ENCODE measurements at places on chromosomes 13 and 19.
A peak's percentile ranks its signal among the peaks of the same experiment; 100 is the strongest.

- DNase-seq = no peak
Observed at GRCh38 chr13:30052120-30052519, 201.7 kb upstream of the UBL3 start.

DNA sequence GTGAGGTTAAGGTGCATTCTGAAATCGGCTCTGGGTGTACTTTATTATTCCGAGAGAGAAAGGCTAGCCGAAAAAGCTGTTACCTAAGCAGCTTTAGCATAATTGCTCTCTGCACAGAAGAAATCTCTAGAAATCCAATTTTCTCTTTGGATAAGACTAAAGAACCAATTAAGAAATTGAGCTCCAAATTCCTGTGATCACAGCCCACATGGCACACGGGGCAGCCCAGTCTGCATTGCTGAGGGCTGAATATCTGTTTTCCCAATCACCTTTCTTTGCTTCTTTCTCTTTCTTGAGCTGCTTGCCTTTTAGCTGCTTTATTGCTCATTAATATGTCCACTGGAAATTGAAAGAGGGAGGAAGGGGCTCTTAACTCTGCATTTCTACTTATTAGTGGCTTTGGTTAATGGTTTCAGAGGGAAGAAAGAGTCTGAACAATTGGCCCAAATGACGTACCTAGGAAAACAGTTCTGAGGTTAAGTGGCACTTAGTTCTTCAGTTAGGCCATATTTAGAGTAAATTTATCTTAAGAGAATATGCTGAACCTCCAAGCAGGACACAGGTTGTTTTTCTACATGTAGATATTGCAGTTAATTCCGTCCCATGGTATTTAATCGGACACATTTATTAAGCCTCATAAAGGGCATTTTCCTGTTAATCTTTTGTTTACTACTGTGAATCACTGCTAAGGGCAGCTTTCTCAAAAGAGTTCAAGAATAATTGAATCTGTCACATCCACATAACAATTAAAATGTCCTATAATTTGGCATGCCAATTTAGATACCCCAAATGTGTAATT lies 265.7 kb downstream of the ABCC4 start:
- no peak for DNase-seq

DNA sequence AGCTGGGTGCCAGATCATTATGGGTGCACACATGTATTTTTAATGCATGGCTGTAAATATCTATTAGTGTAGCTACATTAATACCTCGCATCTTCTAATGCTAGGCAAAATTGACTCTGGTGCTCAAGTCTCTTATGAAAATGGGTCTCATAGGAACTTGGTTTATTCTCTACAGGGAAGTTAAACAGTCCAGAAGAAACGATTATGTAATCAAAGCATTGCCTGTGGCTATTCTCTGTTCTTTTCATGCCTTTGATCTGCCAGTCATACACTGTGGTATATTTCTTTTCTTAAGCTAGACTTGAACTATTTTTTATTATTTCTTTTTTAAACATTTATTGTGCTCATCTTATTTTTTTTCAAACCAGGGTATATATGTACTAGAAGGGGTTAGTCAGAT lies 1015.0 kb downstream of the SLITRK1 start:
- no peak for DNase-seq

DNA sequence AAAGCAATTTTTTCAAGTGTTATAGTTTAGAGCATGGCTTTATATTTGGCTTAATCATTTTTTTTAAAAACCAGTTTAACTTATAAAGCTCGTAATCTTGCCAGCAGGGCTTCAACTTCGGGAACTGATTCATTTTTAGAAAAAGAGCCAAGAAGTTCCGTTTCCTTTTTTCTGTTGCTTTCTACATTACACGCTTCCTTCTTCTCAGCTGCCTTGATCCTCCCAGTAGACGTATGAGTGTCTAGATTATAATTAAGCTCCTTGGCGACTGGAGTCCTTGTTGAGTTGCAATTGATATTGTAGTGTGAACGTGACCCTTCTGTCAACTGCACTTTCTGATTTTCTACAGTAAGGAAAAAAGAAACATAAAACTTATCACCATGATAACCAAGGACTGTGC lies 497.2 kb downstream of the DIAPH3 start:
- no peak for DNase-seq

GRCh38 chr13:23754506-23754905 lies 134.7 kb downstream of the MIPEP start:
- DNase-seq = no peak

- no peak for DNase-seq
Observed at GRCh38 chr19:45123440-45123850, 30.5 kb downstream of the PPP1R37 start.

DNA sequence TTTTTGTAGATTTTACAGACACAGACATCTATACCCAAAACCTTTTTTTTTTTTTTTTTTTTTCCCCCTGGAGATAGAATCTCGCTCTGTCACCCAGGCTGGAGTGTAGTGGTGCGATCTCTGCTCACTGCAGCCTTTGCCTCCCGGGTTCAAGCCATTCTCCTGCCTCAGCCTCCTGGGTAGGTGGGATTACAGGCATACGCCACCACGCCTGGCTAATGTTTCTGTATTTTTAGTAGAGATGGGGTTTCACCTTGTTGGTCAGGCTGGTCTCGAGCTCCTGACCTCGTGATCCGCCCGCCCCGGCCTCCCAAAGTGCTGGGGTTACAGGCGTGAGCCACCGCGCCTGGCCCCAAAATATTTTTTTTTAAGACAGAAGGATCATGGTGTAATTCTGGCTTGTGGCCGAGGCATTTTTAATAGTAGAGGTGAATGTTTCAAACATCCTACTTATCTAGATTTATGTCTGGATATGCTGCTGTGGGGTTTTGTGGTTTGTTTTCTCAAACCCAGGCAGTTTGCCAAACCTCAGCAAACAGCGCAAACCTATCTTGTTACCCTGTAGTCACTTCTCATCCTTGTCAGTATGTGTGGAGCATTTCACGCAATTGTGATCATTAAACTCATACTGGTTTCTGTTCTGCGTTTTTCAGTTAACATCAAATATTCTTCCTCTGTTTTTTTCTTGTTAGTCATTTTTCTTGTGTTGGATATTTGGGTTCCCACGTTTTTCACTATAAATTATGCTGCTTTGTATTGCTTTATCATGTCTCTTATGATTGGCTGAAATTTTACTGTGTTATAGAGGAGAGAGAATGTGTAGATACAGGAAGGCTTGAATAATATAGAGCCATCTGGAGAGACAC lies 36.2 kb upstream of the GARRE1 start:
- peak; percentile 42 for DNase-seq

DNA sequence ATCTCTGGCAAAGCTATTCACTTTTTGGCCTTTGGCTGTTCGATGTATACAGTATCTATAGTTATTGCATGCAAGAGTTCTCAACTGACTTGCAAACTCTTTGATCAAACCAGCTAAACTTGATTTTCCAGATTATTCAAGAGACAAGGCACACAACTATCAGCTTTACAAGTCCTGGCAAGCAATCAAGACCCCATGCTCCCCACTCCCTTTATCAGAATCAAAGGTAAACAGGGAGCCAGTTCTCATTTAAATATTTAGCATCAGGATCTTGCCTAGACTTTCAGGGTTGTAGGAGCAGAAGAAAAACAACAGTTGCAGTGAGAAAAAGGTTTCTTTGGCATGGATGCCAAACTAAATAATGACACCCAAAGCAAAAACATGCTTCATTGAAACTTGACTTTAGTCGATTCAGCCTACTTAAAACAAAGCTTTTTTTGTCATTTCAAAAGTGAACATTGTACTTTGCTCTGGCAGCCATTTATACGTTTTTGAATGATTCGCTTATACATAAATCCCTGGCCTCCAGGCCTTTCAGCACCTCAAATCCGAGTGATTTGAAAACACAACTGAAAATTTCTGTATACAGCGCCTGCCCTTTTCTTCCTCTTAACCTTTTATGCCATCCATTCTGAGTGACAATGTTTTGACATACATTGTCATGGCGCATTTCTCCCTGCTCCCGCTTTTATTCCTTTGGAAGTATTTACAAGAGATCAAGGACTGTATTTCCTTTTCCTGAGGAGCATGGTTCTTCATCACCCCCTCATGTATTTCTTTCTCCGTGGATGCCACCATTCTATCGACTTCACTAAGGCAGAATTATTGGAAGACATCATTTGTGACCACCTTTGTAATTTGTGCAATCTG lies 340.8 kb downstream of the KLF5 start:
- no peak for DNase-seq

DNA sequence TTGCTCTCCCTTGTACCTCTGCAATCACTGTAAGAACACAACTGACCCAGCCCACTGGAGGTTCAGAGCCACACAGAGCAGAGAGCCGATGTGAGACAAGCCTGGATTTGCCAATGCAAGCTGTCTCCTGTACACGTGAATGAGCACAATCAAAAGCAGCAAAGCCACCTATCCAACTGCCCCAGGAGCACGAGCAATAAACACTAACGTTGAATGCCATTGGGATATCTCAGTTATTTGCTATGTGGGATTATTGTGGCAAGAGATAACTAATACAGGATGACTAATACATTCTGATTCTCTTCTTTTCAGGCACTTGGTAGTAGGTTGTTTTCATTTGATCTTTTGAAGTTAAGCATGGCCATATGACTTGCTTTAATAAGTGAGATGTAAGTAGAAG lies 85.2 kb upstream of the FAM216B start:
- no peak for DNase-seq

GRCh38 chr13:98505217-98505616 lies 71.7 kb downstream of the STK24 start:
- no peak for DNase-seq

Data from GM13977 (cell line).